ENCODE measurements at places on chromosomes 5 and 9.

- no peak for DNase-seq
Measured at GRCh38 chr5:94870511-94871183, 252.2 kb downstream of the SLF1 start.

DNA sequence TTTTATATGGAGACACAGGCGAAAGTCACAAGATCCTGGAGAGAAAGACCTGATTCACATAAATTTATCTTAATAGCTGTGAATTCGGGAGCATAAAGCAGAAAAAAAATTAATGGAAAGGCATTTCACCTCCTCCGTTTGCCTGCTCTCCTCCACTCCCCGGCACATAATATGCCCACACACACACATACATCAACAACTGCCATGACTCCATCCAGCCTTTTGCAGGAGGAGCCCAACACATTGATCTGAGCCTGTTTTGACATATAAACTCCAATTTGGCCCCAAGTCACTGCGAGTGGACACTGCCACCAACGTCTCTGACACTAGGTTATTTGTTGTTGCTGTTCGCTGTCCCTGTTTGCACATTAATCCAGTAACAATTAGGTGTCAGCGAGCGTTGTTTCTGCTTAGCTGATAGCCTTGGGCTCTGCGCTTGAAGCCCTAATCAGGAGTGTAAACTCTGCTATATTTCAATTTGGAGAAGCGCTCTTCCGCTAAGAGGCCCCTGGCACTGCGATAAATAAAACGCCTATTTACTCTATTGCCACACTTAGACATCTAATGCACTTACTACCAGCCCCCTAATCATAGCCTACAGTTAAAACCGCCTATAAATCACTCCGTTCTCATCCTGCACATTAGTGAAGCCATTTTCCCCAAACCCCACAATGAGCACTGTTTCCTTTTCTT, 195.8 kb upstream of the TBCA start:
- no peak for DNase-seq

GRCh38 chr5:158552241-158552640, 547.5 kb downstream of the EBF1 start:
- no peak for DNase-seq

DNA sequence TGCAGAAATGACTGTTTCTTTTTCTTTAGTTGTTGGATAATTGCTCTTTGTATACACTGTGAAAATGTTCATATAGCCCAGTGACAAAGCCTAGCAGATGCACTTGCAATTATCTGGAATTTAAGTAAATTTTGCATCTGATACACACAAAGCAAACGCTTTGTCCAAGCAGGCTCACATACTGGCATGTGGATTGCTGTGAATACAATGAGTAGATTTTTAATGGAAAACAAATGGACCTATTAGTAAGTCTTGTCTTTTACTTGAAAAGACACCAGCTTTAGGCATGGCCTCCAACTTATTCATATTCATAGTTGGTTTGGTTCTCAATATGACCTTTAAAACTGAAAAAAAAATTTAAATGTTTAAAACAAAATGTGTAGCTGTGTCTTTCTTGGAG, 1299.8 kb upstream of the WWC1 start:
- DNase-seq: no peak

- peak; percentile 50 for DNase-seq
Measured at GRCh38 chr5:95081500-95081960, 203.4 kb downstream of the MCTP1 start.

DNA sequence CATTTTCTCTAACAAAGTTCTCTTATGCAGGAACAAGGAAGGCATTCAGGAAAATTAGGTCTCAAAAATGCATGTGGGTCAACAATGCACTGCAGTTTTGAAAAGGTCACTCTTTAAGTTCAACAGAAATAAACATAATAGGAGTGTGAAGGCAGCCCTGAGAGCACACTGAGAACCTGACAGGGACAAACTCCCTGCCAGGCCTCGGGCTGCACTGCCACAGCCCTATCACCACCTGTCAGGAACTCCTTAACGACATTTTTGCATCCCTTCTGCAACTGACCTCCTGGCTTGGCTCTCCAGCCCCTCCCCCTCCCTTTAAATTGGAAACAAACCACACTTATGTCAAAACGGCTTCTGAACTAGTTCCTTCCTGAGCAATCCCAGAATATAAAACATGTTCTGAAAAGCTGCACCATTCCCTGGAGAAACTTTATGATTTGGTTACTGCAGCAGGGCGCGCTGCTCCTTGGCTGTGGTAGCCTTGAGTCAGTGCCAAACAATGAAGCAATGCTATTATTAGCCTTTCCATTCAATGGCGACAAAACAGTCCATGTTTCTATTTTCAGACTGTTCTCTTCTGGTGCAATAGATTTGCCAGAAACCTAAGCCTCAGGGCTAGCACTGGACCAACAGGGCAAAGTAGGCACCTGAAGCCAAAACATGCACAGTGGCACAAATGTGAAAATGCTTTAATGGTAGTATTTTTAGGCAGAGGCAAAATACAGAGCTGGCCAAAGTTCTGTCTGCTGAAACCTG, 160.1 kb upstream of the ZNF608 start:
- peak; percentile 48 for DNase-seq

DNA sequence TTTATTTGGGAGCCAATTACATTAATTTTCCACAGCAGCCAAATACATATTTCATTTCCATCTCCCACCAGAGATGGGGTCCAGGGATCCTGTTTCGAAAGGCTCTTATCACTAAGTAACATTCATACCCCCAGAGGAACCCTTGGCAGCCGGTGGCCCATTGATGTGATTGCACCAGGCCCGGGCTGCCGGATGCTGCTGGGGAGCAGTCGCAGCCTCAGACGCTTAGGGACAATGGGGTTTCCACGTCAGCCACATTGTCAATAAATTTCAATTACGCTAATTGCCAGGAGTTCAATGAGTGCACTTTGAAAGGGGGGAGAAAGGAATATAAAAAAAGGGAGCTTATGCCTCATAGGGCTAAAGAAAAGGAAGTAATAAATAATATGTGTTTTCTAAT, 478.8 kb upstream of the ADAMTS16 start:
- DNase-seq: no peak

- DNase-seq: no peak
Measured at GRCh38 chr5:32612134-32612888, 27.0 kb downstream of the SUB1 start.

DNA sequence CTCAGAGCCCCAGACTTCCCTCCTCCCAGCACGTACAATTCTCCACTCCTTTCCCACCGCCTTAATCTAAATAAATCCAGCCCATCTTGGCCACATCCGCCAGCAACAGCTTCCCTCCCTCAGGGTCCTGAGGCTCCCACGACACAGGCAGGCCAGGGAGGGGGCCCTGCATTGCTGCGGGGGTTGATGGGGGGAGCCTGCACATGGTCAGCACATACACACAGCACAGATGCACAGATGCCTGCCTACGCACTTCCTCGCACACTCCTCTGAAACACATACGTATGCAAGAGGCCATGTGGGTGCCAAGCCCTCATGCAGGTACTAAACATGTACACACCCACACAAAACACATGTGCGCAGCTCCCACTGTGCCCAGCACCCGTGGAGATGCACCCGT, 14.8 kb downstream of the PDGFRB start:
- DNase-seq: no peak

DNA sequence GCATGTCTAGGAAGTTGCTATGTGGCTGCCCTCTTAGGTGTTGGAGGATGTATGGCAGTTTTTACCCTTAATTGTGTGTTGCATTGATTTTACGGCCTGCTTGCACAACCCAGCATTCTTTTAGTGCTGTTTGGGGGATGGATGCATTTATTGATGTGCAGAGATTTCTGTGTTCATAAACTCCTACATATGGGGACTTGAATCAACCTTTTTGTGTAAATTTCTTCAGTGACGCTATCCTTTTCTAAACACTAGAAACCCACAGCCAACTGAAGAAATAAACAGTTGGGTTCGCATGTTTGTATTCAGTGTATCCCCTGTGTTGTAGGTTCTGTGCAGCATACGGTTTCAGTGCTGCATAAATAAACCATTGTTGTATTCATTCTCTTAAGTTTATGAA, 263.7 kb downstream of the RASEF start:
- no peak for DNase-seq

DNA sequence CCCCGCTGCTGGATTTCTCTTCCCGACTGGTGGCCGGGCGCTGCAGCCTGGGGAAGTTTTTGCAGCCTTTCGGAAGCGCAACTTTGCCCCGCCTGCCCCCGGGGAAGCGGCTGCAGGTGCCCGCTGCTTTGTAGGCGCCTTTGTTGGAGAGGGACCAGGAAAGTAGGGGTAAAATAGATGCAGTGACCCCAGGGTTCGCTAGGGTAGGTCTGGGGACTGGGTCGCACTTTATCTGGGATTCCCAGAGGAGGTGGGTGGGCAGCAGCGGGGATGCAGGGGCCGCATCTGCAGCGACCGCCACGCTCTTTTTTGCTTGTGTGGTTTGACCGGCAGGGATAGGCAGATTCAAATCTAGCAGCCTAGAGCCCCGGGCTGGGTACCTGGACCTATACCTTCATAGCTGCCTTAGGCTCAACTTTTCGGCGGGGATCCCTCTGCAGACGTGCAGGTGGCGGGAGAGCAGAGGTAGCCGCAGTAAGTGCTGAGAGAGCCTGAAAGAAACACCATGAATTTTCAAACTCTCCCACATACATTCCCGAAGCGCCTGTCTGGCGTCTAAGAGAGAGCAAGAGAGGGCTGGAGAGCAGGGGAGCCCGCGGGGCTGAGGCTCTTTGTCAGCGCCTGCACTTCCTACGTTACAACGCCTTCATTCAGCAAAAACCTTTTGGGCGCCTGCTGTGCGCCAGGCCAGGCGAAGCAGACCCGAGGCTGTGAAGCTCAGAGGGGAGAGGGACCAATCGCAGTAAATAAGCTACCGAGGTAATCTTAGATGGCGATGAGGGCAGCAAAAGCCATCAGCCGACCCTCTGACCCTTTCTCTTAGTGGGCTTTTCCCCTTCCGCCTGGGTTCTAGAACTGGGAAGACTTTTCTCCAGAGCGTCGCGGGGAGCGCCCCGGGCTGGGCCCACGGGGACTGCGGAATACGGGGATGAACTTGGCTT, 642 bp downstream of the SV2C start:
- no peak for DNase-seq

DNA sequence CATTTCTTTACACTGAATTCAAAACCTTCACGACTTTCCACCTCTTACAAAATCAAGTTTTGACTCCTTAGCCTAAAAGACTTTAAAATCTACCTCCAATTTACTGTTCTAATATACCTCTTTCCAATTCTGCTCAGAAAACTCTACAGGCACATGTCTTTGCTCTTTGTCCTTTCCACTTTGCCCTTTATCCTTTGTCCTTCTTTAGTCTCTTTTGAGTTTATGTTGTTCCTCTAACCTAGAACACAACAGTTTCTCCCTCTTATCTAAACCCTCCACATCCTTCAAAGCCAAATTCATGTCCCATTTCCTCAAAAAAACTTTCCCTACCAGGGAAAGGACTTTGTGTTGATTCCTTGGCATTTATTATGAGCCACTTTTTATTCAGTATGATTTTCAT, 1.4 kb downstream of the CDKL3 start:
- no peak for DNase-seq

- DNase-seq: no peak
Measured at GRCh38 chr9:101458963-101459631, 23.5 kb upstream of the ALDOB start.

DNA sequence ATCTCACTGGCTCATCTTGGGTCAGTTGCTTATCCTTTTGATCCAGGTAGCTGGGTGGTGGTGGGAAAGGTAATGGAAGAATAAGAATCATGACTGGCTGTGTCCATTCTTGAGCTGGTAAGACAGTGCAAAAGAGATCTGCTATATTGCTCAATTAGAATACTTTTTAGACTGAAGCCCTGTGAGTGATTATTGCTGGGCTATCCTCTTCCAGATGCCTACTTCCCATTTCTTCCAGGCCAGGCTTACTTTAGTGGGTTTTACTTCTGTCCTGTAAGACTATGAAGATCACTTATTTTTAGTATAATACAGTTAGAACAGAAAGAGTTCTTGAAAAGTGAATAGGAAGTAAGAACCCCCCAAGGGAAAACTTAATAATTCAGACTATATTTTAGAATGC, 7.2 kb downstream of the MARCHF6 start:
- no peak for DNase-seq

- DNase-seq: no peak
Measured at GRCh38 chr5:27241564-27242257, 203.3 kb upstream of the CDH9 start.

- DNase-seq: peak; percentile 65
Measured at GRCh38 chr5:35990941-35991611, at the start of gene UGT3A1. TSS of gene UGT3A1 (minus strand) at chr5:35991390. CDS start at chr5:35991240, 150 bp downstream.

DNA sequence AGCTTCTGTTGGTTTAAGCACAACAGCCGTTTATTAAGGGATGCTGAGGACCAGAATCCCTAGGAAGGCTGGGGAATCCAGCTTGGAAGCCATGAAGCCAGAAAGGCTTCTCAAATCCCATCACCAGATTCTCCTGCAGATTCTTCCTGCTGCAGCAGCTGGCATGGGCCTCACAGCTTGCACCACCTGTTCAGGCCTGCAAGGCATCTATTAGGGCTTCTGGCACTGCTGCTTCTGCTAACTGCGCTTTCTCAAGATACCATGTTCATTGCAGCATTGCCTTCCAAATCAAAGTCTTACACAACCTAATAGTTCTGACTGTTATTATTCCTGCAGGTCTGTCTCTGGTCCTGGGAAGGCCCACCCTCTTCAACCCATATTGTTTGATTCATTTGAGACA, 51.2 kb upstream of the ZNF366 start:
- no peak for DNase-seq

DNA sequence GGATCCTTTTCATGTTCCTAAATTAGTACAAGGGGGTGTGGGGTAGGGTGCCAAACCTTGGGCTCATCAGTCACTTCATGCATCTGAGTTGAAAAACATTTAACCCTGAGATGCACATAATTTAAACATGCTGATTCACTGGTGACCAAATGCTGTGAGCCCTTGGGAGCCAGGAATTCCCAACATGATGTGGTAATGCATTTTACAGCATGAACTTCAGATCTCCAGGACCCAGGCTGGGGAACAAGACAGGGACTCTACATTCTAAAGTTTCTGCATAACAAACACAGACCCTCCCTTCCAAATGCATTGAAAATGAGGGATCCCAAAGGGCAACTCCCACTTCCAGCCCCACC, 322.2 kb downstream of the NDUFS4 start:
- no peak for DNase-seq

- DNase-seq: peak; percentile 52
Measured at GRCh38 chr9:131288217-131288616, 1.3 kb upstream of the PLPP7 start.

DNA sequence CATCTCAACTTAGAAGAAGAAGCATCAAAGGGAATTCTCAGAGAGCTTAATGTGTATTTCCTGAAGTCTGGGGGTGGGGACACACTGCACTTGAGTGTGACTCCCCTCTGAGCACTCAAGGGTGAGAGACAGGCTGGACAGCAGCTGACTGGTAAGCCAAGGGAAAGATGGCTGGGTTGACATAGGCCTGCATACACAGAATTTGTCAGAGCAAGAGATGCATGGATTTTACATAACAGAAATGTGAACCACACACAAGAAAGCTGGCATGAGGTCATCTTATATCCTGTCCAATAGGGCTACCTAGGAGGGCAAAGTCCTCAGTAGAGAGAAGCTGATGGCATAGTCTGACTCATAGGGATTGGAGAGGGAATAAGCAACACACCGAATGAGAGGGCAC, 114.3 kb upstream of the EPB41L4A start:
- no peak for DNase-seq
